ENCODE measurements at places on chromosomes 7 and 10. TPM values are rescaled to one million over a fixed set of nuclear protein-coding genes. Genes with fewer than 3 reads are reported as not detected.

The TMEM140 gene
- not detected for polyA plus RNA-seq

The SORCS1 gene
- polyA plus RNA-seq, result 4.1 TPM

The ABCB4 gene
- 0.54 TPM for polyA plus RNA-seq

The PVRIG gene
- polyA plus RNA-seq, result 0.15 TPM

The NPFFR1 gene
- polyA plus RNA-seq, result 0.02 TPM

The OR2A42 gene
- polyA plus RNA-seq, result 0.09 TPM

The STAG3 gene
- 1.3 TPM for polyA plus RNA-seq

The GRID1 gene
- 0.31 TPM for polyA plus RNA-seq

The TMEM139 gene
- 6.7 TPM for polyA plus RNA-seq

The ADAM12 gene
- 0.20 TPM for polyA plus RNA-seq

The ZNF800 gene
- polyA plus RNA-seq, result 1.4 TPM

The RADIL gene
- 7.6 TPM for polyA plus RNA-seq

The DPYSL4 gene
- 21.6 TPM for polyA plus RNA-seq

The TAS2R4 gene
- polyA plus RNA-seq, result 0.88 TPM

The LIPF gene
- not detected for polyA plus RNA-seq

The AOAH gene
- polyA plus RNA-seq, result 0.08 TPM

The CALHM1 gene
- 0.49 TPM for polyA plus RNA-seq

The TMEM213 gene
- polyA plus RNA-seq, result 0.21 TPM

The EPHB6 gene
- 19.7 TPM for polyA plus RNA-seq

The DNA2 gene
- 16.0 TPM for polyA plus RNA-seq

The CTTNBP2 gene
- polyA plus RNA-seq, result 13.0 TPM

The NPY4R2 gene
- polyA plus RNA-seq, result not detected

The MASTL gene
- polyA plus RNA-seq, result 9.4 TPM

The IFIT1 gene
- 0.94 TPM for polyA plus RNA-seq

The VAX1 gene
- not detected for polyA plus RNA-seq

The SVOPL gene
- polyA plus RNA-seq, result 1.4 TPM

The ERVW-1 gene
- 0.08 TPM for polyA plus RNA-seq

The CAMK2B gene
- 0.14 TPM for polyA plus RNA-seq

The SNCG gene
- polyA plus RNA-seq, result 12.2 TPM

The TRPV5 gene
- 0.05 TPM for polyA plus RNA-seq

The PLPP4 gene
- polyA plus RNA-seq, result 0.27 TPM

The NPSR1 gene
- polyA plus RNA-seq, result not detected

The CFAP70 gene
- 0.21 TPM for polyA plus RNA-seq

The HYAL4 gene
- polyA plus RNA-seq, result not detected

The ABCB1 gene
- 0.51 TPM for polyA plus RNA-seq

The KIN gene
- 1.6 TPM for polyA plus RNA-seq

The HOXA1 gene
- not detected for polyA plus RNA-seq

The SSBP1 gene
- 136 TPM for polyA plus RNA-seq

The GFRA1 gene
- polyA plus RNA-seq, result 1.1 TPM

The GBX1 gene
- not detected for polyA plus RNA-seq

The NAT16 gene
- polyA plus RNA-seq, result 0.26 TPM

The NACAD gene
- polyA plus RNA-seq, result 1.3 TPM

The ACSM6 gene
- 0.30 TPM for polyA plus RNA-seq

The SCIN gene
- 0.47 TPM for polyA plus RNA-seq

The HTR5A gene
- not detected for polyA plus RNA-seq

The SPDYE16 gene
- 0.03 TPM for polyA plus RNA-seq

Data from H1 (cell line).